ENCODE measurements at places on chromosomes 3 and 15.
A peak's percentile ranks its signal among the peaks of the same experiment; 100 is the strongest.

GRCh38 chr3:36954452-36955134 lies 9.7 kb upstream of the TRANK1 start:
- no peaks in the 10 kb centered on the region for H3K36me3 ChIP-seq
- no peaks in the 10 kb centered on the region for H3K4me1 ChIP-seq
- DNase-seq: no peak
- no peak overlapping the region for H3K4me3 ChIP-seq

GRCh38 chr3:46700772-46701171 lies 420 bp upstream of the TMIE start:
- H3K4me3 ChIP-seq: peak overlapping the region; percentile 23
- no peak overlapping the region for H3K27ac ChIP-seq
- no peaks in the 10 kb centered on the region for H3K36me3 ChIP-seq
- peak; percentile 65 for DNase-seq
- H3K4me1 ChIP-seq: peaks cover 41% of the 10 kb centered on the region

DNA sequence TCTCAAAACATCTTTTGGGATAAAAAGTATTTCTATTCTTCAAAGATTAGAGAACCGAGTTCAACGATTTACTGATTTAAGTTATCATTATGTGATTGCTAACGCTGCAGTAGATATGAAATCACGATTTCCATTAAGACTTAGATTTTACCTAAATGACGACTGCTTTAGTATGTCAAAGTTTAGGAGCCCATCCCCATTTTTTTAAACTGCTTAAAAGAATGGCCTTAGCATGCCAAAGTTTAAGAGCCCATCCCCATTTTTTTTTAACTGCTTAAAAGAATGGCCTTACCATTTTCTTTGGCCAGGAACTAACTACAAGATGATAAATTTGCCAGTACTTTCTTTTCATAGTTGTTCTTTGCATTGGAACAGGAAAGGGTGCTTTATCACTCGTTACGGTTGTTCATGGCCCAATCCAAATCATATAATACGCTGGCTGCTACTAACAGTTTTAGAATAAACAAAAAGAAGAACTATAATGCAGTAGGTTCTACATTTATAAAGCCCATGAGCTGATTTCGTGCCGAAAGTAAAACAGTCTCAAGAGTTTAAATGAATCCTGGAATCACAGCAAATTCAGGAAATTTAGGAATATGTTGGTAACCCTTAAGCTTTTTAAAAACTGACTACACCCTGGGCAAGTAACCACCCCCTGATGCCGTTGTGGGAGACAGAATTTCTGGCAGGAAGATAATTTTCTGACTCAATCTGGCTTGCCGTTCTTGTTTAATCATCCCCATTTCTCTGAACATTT lies 869 bp upstream of the TSC22D2 start:
- DNase-seq: no peak
- peak overlapping the region; percentile 88 for H3K4me3 ChIP-seq
- no peaks in the 10 kb centered on the region for H3K27me3 ChIP-seq
- peaks cover 4% of the 10 kb centered on the region for H3K4me1 ChIP-seq

DNA sequence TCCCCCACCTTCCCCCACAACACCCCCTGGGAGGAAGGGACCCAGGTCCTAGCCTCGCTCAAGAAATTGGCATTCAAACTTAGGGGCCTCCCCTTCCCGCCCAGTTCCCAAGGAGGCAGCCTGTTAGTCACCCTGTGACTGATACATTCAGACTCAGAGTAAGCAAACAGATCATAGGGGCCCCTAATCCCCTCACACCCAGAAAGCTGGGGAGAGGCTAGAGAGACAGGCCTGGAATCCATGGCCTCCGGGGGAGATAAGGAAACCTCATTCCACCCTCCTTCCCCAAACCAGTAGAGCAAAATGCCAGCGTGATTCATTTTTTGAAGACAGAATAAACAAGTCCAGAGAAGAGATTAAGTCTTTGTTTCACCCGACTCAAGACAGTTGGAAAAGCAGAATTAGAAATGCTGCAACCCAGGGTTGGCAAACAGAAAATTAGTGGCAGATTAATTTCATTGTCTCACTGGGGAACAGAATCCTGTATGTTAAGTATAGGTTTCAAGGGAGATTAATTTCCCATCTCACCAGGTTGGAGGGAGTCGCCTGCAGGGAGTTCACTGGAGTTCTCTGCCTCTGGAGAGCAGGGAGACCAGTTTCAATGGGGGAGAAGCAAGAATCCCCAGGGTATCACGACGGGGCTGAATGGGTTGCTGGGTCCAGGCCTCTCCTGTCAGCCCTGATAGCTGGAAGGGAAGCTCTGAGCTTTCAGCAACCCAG lies 268.3 kb downstream of the UACA start:
- H3K27me3 ChIP-seq: no peaks in the 10 kb centered on the region
- H3K4me3 ChIP-seq: no peak overlapping the region
- H3K4me1 ChIP-seq: peaks cover 21% of the 10 kb centered on the region
- no peak overlapping the region for H3K27ac ChIP-seq
- H3K36me3 ChIP-seq: no peaks in the 10 kb centered on the region

GRCh38 chr3:43434431-43434830 lies 148.1 kb downstream of the SNRK start:
- H3K27me3 ChIP-seq: no peaks in the 10 kb centered on the region
- H3K4me3 ChIP-seq: no peak overlapping the region
- no peak for DNase-seq
- peaks cover 11% of the 10 kb centered on the region for H3K4me1 ChIP-seq

Data from upper lobe of right lung (tissue), 1 donor.